ENCODE measurements at places on chromosomes 3 and 15.

DNA sequence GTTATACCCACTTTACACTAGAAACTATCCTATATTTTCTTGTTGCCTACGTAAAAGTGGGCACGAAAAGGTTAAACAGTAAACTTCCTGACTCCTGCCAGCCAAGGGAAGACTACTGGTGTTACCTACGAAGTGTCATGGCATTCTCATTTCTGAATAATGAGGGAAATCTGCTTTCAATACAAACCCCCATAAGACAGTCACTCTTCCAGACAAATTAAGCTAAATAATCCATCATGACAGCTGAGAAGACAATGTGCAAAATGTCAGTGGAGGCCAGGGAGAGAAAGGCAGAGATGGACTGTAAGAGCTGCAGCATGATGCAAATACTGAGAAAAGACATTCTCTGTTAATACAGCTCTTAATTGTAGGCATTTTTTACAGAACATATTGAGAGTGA, 136.5 kb downstream of the SERPINI1 start:
- no peak for DNase-seq

DNA sequence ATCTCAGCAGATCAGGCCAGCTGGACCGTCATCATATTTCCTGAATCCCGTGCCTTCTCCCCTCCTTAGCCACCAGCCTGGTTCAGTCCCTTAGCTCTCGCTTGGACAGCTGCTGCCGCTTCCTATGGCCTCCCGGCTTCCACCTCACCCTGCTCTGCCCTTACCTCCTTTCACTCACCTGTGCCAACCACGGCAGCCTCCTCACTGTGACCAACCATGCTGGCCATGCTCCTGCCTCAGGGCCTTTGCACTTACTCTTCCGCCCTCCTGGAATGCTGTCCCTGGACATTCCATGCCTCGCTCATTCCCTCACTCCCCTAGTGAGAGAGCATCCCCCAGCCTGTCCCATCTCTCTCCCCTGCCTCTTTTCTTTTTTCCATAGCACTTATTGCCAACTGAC, 19.2 kb downstream of the GRIP2 start:
- no peak for DNase-seq

DNA sequence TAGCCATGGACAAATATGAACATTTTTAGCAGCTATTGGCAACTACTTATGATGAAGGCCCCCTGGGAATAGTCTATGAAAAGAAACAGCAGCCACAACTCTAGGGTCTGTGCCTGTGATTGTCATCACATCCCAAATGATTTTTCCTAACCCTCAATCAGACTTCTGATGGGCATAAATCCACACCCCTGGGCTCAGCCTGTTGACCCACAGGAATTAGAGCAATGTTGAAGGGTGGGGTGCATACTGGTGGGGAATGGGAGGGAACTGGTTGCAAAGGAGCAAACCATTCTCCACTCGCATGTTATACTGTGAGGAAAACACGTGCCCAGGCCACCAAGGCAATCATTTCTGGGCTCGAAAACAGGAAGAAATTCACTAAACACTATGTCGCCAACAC, 106.5 kb upstream of the CTNNB1 start:
- DNase-seq, result no peak

DNA sequence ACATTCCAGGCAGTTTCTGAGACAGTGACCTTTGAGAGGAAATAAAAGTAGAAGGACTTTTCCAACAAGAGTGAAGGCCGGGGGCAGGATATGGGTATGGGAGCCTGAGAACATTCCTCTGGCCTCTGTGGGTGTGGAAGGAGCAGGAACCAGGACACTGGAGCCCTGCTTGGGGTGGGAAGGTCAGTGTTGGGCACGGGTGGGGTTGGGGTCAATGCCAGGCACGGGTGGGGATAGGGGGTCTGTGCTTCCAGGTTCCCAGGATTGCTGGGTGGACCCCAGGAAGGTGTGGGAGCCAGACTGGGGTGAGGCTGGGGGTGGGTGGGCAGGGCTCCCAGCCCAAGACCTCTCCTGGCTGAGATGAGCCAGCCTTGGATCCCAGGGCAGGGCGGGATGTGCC, 163.5 kb downstream of the NSMCE3 start:
- no peak for DNase-seq

- DNase-seq, result peak; percentile 59
These were observed at the start of gene LINGO1 for GRCh38 chr15:77632534-77633133. TSS of gene LINGO1 (minus strand) at chr15:77632912. CDS start at chr15:77632315, 597 bp downstream.

DNA sequence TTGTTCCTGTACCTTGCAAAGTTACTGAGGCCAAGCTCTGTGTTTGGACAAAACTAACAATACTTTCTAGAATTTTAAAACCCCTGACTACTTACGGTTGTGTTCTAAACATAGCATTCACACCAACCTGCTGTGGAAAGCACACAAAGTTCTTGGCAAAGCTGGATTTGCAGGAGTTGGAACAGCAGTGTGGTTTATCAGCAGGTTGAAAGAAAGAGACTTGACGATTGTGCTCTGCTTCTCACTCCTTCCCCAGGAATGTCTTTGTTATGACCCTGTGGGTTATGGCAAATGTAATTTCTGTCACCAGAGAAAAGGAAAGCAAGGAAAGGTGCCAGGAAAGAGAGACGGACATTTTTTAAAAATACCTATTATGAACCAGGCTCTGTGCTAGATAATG, 165.5 kb upstream of the TGFBR2 start:
- no peak for DNase-seq

- DNase-seq, result no peak
These were observed 450.4 kb downstream of the MFSD1 start for GRCh38 chr3:159252274-159252673.

All from WTC11 (cell line).